ENCODE measurements at places on chromosomes 1 and 21. TPM values are rescaled to one million over a fixed set of nuclear protein-coding genes. Genes with fewer than 3 reads are reported as not detected.

DNA sequence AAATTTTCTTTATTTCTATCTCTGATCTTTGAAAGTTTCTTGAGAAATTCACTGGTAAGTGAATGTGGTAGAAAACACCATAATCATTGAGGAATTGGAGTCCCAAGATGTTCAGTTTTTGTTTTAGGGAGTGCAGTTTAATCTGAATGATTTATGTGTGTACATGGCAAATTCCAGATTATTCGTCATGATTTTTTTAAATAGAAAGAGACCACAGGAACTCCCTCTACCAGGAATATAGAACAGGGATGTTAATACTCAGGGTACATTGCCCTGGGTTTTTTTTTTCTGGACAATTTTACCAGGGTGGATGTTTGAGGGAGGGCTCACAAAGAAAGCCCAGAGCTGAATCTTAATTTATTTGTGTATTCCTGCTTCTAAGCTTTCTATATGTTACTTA, 109.0 kb downstream of the VPS13D start:
- H3K27me3 ChIP-seq = no peaks in the 10 kb centered on the region
- peaks cover 9% of the 10 kb centered on the region for H3K36me3 ChIP-seq
- H3K4me1 ChIP-seq = peaks cover 33% of the 10 kb centered on the region

- H3K36me3 ChIP-seq = no peaks in the 10 kb centered on the region
- peaks cover 16% of the 10 kb centered on the region for H3K27me3 ChIP-seq
- H3K4me3 ChIP-seq = no peak overlapping the region
- no peak overlapping the region for H3K27ac ChIP-seq
Measured at GRCh38 chr1:34272152-34272551, 95.4 kb downstream of the C1orf94 start.

- no peaks in the 10 kb centered on the region for H3K27me3 ChIP-seq
- H3K36me3 ChIP-seq = peaks cover 4% of the 10 kb centered on the region
- peak overlapping the region; percentile 91 for H3K4me3 ChIP-seq
- H3K4me1 ChIP-seq = peaks cover 57% of the 10 kb centered on the region
- DNase-seq = no peak
Measured at GRCh38 chr21:32392299-32392879, 423 bp downstream of the URB1 start.

DNA sequence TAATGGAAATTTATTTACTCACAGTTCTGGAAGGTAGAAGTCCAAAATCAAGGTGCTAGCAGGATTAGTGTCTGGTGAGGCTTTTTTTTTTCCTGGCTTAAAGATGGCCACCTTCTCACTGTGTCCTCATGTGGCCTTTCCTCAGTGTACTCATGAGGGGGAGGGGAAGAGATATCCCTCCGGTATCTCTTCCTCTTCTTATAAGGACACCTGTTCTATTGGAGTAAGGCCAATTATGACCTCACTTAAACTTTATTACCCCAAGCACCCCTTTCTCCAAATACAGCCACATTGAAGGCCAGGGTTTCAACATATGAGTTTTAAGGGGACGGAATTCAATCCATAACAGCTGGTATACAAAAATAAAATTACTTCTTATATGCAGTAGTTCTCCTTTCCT, 203.7 kb upstream of the C1orf87 start:
- no peak overlapping the region for H3K27ac ChIP-seq
- H3K4me1 ChIP-seq = no peaks in the 10 kb centered on the region
- no peaks in the 10 kb centered on the region for H3K36me3 ChIP-seq
- no peak for DNase-seq
- H3K4me3 ChIP-seq = no peak overlapping the region

DNA sequence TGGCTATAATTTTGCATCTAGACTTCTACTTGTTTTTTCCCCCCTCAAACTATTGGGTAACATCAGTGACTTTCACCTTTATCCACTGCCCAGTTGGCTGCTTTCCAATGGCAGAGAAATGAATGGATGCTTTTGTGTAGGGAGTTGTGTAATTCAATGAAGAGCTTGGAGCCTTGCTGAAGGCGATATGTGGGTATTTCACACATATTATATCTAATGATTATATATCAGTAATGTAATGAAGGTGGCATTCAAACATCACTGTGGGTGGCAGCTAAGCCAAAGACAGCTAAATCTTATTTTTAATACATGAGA, 81.2 kb downstream of the TGFB2 start:
- no peaks in the 10 kb centered on the region for H3K27me3 ChIP-seq
- no peak overlapping the region for H3K27ac ChIP-seq

DNA sequence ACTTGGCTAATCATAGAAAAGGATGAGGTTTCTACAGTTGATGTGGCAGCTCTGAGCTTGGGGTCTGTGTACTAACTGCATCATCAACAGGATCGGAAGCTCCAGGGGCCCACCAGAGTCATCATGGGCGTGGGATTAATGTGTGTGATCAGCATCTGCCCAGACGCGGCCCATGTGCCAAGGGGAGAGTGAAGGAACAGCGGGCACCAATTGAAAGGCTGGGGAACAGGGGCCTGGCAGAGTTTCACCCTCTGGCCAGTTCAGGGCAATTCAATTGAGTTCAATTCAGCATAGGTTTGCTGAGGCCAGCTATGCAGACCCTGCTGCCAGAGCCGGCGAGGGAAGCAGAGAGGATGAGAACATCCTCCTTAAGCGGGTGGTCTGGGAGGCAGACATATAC, 260.0 kb upstream of the AJAP1 start:
- H3K4me3 ChIP-seq = no peak overlapping the region
- no peaks in the 10 kb centered on the region for H3K36me3 ChIP-seq
- no peak overlapping the region for H3K27ac ChIP-seq
- no peaks in the 10 kb centered on the region for H3K4me1 ChIP-seq
- no peak for DNase-seq

- H3K27me3 ChIP-seq = no peaks in the 10 kb centered on the region
- H3K36me3 ChIP-seq = no peaks in the 10 kb centered on the region
- H3K4me1 ChIP-seq = peaks cover 93% of the 10 kb centered on the region
- peak overlapping the region; percentile 96 for H3K27ac ChIP-seq
- H3K4me3 ChIP-seq = peak overlapping the region; percentile 79
Measured at GRCh38 chr1:234725177-234726132, 115.5 kb upstream of the IRF2BP2 start.

- no peak overlapping the region for H3K27ac ChIP-seq
- DNase-seq = no peak
- H3K4me1 ChIP-seq = peaks cover 28% of the 10 kb centered on the region
Measured at GRCh38 chr1:230279583-230279945, 146.6 kb downstream of the PGBD5 start.

CYP4B1 gene
- not detected for total RNA-seq

TDRD10 gene
- total RNA-seq = 0.86 TPM

Measured in activated T-cell treated with anti-CD3 and anti-CD28 coated beads, Interleukin-2, amount 50 U/mL, for 72 hours (primary cell).